ENCODE measurements at places on chromosomes 16 and 17.

GRCh38 chr17:59631276-59631675, 11.6 kb downstream of the CLTC start:
- DNase-seq = no peak

DNA sequence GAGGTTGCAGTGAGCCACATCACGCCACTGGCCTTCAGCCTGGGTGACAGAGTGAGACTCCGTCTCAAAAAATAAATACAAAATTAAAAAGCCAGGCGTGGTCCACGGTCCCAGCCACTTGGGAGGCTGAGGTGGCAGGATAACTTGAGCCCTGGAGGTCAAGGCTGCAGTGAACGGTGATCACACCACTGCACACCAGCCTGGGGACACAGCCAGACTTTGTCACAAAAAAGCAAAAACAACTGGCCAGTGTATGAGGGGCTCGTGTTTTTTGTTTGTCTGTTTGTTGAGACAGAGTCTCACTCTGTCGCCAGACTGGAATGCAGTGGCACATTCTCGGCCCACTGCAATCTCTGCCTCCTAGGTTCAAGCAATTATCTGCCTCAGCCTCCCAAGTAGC, 1.2 kb upstream of the UBB start:
- no peak for DNase-seq

DNA sequence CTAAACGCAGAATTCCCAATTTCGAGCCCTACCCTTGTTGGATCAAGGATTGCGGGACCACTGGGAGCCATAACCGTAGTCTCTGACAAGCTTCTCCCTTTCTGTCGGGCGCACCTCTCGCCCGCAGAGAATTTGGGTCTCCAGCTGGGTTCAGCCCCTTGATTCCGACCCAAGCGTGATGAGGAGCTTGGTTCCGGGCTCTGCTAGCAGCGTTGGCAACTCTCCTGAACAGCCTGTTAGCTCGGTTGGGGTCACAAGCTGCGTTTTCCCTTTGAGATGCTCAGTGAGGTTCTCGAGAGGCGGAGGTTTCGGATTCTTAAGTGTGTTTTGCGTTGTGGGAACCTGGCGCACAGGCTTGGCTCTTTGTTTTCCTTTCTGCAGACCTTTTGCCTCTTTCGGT, 655 bp downstream of the ATXN1L start:
- no peak for DNase-seq

DNA sequence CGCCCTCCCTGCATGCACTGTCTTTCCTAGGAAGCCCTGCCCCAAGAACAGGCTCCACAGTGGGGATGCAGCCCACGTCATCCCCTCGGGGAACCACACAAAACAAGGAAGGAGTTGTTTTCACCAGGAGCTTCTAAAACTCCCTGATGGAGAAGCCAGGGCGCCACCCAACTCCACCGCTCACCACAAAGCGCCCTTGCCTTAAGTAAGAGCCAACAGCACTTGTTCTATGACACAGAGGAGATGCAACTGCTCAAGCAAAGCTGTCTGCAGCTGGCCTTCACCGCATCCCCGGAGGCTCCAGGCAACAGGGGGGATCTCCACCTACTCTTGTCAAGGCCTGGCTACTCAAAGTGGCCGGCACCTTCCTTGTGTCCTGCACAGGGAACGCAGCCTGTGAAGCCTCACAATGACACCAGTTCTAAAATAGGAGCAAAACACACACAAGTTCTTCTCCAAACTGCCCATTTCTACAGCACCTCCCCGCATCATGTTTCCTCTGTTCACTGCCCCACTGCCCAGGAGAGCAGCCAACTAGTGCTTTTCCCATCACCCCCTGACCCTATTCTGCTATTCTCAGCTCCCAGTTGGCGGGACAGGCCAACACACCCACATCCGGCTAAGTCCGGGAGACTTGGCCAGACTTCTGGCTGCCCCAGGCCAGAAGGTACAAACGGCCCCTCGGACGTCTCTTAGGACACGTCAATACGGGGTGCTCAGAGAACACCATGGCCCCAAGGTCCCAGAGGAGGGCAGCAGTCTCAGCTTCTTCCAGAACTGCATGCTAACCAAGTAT, 24.2 kb downstream of the MPG start:
- no peak for DNase-seq

DNA sequence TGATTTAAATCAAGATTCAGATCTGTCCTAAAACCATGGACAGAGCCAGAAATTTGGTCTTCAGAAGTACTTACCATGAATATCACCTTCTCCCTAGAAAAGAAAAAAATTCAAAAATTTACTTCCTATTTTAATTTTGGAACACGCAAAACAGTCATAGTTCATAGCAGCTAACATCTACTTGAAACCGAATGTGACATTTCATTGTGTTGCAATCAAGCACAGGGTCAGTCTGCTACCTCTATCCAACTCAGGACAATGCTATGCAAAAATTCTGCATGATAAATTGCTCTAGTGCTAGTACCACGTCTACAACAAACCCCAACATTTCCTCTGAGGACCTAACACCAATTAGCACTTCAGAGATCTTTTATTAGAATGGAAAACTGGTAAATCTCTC, 7.7 kb downstream of the JPT1 start:
- DNase-seq = no peak

- no peak for DNase-seq
Observed at GRCh38 chr17:12116143-12116542, 95.5 kb downstream of the MAP2K4 start.

Measured in colonic mucosa (tissue), 4 donors.